HS-5 (cell line): ENCODE measurements at places on chromosomes 5 and 9.

DNA sequence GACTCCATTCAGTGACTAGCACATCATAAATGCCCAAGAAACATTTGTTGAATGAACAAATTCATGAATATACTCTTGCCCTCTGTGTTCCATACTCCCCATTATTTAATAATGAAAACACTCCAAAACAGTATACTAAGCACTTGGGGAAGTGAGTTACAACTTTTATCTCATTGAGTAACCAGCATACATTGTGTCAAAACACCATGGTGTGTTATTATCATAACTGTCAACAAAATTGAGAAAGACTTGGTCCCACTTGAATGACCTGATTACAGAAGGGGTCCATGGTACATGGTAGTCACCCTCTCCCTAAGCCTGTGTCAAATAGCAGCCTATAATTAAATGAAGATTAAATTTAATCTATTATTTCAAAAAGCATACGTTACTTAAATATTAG, 16.2 kb downstream of the ANKH start:
- DNase-seq: no peak

GRCh38 chr5:160293901-160294561, 18.3 kb downstream of the CCNJL start:
- no peak for DNase-seq

GRCh38 chr5:90873033-90873517, 314.5 kb downstream of the ADGRV1 start:
- DNase-seq: no peak

GRCh38 chr9:2288309-2288708, 273.2 kb downstream of the SMARCA2 start:
- no peak for DNase-seq

DNA sequence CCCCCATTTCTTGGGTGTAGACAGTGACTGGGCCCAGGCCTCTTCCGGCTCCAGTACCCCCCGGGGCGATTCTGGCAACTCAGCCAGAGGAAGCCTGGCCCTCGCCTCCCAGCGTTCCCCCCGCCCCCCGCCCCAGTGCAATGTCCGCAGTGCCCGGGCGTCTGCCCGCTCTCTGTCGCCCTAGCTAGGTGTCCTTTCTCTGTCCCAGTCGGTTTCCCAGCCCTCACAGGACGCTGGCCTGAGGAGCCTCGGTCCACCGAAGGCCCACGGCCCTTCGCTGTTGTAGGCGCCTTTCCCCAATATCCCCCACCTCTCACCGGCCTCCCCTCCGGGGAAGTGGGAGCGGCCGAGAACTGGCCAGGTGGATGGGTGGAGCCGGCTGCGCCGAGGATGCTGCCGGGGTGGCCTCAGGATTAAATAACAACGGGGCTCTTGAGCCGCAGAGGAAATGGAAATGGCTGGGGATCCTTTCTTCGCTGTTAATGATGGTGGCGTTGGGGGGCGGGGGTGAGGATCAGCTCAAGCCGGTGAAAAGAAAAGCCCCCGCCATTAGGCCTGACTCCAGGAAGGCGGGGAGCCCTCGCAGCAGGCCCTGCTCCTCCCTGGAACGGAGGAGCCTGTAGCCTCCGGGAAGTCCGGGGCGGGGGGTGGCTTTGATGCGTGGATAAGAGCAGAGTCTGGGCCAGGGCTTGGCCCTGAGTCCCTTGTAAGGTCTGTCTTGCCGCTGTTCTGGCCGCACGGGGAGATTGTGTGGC, 1.1 kb upstream of the SPRY4 start:
- no peak for DNase-seq

DNA sequence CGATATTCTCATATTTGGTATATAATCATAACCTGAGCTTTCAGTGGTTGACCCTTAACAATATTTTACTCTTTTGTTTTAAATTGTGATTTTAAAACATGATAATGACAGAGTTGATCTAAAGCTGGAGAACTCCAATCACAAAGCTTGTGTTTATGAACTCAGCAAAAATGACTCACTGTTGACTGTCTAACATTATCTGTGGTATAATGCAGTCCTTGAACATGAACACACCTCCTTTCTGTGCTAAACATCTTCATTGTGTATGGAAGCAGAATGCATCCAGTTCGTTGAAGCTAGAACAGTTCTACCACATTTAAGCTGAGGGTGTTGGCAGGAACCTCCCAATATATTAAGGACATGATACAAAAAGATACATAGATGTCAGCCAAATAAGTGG, 1030.2 kb upstream of the SEMA6A start:
- DNase-seq: no peak

GRCh38 chr9:116484492-116485061, 202.5 kb upstream of the TRIM32 start:
- DNase-seq: no peak

DNA sequence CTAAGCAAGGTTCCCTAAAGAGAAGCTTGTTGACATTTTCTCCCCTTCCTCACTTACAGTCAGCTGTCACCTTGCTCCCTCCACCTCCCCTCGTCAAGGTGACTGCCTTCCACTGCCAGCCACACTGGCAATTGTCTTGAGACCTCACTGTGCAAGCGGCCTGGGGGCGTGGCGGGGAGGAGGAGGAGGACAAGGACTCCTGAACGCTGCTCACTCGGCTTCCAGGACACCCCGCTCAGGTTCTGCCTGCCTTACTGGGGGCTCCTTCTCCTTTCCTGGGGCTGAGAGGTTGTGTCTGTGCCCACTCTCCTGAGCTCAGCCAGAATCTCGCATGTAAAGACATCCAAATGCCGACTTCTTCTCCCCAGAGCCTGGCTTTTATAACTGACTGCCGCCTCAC, 60.3 kb upstream of the LRRTM2 start:
- DNase-seq: no peak

GRCh38 chr5:78287833-78288232, 6.7 kb downstream of the AP3B1 start:
- DNase-seq: peak; percentile 52

DNA sequence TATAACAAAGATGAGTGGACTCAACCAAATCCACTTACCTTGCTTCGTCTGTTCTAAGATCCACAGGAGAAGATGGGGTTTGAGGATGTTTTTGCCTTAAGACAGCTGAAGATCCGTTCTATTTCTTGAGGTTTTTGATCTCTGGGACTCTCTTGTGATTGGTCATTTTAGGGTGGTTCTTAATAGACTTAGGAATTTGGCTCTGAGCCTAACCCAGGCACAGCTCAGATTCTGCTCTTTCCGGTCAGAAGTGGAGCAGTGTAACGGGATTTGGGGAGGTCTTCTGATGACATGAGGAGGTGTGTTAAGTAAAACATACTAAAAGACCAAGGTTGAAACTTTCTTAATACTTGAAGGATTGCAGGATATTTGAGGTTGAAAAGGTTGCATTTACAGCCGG, 166.9 kb downstream of the DMRT2 start:
- no peak for DNase-seq

DNA sequence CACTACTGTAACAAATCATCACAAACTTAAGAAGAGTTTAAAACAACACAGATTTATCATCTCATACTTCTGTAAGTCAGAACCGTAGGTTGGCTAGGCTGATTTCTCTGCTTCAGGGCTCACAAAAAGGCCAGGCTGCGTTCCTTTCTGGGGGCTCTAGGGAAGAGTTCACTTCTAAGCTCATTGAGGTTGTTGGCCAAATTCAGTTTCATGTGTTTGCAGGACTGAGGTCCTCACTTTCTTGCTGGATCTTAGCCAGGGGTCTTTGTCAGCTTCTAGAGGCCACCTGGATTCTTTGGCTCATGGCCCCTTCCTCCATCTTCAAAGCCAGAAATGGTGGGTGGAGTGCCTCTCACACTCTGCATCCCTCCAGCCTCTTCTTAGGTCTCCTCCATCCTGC, 76.0 kb downstream of the ACTBL2 start:
- no peak for DNase-seq

DNA sequence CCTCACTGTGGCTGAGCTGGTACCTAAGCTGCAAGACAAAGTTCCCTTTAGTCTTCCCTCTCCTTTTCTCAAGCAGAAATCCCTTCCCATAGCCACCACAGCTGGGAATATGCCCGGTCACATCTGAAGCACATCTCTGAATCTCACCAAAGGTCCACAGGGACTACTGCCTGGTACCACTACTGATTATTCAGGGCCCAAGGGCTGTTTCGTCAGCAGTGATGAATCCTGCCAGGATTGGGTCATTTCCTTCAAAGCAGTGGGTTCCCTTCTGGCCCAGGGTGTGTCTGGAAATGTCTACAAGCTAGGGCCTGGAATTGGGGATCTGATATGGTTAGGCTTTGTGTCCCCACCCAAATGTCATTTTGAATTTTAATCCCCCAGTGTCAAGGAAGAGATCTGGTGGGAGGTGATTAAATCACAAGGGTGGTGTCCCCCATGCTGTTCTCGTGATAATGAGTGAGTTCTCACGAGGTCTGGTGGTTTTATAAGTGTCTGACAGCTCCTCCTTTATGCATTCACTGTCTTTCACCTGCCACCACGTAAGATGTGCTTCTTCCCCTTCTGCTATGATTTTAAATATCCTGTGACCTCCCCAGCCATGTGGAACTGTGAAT, 83.2 kb upstream of the FST start:
- DNase-seq: no peak

DNA sequence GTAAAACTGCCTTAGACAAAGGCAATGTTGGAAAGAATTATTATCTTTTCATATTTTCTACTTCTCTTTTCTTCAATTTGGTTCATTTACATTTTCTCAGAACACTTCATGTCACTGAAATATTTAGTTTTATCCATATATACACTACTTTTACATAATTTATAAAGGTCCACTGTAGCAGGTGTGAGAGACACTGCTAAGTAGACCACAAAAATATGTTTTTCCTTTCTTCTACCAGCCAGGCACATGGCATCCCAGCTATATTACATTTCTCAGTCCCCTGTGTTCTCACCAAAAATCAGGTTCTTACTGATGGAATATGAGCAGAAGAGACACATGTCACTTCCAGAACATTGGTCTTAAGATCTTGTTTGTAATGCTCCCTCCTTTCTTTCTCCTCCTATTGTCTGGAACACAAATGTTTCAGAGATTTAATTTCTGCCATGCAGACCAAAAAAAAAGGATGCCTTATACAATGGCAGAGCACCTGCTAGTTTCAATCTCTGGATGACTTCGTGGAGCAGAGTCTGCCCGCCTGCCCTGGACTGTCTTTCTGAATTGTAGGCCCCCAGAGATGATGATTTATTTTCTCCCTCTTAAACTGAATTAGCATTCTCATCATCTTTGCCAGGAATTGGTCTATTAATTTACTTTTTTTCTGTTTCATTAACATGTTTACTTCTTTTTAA, 125.4 kb upstream of the ACOT12 start:
- no peak for DNase-seq

DNA sequence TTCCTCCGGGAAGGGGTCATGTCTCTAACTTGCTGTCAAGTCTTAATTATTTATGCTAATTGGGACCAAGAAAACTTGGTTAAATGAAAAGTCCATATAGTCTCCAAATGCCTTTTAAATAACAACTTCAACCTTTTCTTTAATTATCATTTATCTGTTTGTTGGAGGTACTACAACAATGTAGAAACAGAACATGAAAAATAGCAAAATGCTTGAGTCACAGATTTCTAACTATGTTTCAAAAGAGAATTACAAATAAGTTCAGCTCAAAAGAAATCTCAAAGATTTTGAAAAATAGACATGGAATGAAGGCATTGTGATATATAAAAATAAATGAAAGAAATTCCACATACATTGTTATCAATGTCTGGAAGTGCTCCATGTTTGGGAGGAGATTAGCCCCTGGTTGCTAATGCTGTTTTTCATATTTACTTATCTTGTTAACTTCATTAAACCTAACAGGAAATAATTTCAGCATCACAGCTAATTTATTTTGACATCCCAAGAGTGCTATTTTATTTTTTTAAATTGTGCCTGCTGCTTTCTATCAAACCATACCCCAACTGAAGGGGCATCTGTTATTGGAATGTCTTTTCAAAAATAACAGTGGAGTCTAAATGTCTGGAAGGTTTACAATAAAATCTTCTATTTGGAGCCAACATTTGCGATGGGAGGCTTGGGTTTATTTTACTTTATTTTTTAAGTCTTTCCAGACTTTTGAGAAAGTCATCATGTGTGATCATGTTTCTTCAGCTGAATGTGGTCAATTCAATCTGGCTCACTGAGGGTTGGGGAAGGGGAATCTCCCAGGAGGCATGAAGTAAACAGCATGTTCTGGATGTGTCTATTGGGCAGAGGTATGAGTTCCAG, 53.1 kb upstream of the ANKRD55 start:
- DNase-seq: no peak

GRCh38 chr5:67561151-67561932, 364.7 kb upstream of the CD180 start:
- DNase-seq: no peak

- no peak for DNase-seq
Measured at GRCh38 chr9:33447799-33448553, 583 bp upstream of the AQP3 start.

- DNase-seq: no peak
Measured at GRCh38 chr5:43075319-43076293, 35.5 kb upstream of the ANXA2R start.

DNA sequence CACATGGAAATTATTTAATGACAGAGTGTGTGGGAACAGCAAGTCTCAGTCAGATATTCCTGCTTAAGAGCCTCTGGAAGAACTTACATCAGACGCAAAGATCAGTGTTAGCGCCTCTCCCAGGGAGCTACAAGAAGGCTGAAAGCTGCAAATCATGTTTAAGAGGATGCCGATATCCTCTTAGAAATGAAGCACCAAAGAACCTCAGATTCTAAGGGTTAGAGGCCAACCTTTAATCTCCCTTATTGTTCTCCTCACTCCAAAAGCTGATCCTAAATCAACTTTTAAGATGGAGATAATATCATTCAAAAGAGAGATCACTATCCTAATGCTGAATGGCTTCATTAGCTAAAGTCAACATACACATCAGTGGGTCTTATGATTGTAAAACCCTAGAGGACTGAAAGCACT, 160.6 kb downstream of the NFIB start:
- DNase-seq: no peak

DNA sequence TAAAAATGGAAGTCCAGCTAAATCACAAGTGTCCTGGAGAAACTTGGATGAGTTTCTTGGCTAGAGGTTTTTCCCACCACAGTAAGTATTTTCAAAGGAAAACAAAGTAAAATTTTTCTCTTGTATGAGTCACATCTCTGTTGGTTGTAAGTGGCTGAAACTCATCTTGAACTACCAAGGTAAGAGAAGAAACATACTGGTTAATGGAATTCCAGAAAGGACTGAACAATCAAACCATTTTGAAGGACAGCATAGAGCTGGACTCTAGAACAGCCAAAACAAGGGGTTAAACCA, 102.8 kb upstream of the CDKN2B start:
- DNase-seq: no peak

DNA sequence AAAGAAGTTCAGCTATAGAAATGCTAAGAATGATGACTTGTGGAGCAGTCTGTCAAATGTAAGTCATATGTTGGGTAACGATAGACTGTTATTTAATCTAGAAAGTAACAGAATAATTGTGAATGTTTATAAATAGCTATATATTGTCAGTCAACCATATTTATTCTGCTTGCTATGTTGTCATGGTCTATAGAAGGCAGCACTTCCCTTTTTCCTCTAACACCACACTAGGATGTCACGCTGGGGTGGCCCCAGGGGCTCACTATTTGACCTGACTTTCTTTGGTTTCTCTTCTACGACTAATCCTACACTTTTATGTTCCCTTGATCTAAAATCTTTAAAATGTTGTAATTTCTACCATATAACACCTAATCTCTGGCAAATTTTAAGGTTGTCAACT, 20.5 kb downstream of the ERAP2 start:
- no peak for DNase-seq
